ENCODE measurements at places on chromosomes 6 and 20. TPM values are rescaled to one million over a fixed set of nuclear protein-coding genes. Genes with fewer than 3 reads are reported as not detected.

The POM121L2 gene
- not detected for total RNA-seq

The ACSS1 gene
- total RNA-seq: 7.1 TPM

GRCh38 chr6:169172946-169173345 is 80.7 kb downstream of the THBS2 start:
- no peak for DNase-seq

DNA sequence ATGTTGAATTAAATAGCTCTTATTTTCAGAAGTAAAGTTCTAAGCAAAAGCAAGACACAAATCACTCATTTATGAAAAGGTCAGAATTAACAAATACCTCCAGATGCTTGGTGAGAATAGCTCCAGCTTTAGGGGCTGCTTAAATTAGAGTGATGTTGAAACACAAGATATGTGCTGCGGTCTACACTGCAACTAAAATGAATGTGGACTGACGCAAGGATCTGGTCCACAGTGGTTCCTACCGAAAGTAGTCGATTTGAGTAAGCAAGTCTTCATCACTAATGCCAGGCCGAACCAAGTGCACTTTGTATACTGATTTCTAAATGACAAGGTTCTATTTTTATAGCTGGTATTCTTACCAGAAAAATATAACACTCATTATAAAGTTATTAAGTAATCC is 96.3 kb downstream of the PRDM1 start:
- DNase-seq: no peak

DNA sequence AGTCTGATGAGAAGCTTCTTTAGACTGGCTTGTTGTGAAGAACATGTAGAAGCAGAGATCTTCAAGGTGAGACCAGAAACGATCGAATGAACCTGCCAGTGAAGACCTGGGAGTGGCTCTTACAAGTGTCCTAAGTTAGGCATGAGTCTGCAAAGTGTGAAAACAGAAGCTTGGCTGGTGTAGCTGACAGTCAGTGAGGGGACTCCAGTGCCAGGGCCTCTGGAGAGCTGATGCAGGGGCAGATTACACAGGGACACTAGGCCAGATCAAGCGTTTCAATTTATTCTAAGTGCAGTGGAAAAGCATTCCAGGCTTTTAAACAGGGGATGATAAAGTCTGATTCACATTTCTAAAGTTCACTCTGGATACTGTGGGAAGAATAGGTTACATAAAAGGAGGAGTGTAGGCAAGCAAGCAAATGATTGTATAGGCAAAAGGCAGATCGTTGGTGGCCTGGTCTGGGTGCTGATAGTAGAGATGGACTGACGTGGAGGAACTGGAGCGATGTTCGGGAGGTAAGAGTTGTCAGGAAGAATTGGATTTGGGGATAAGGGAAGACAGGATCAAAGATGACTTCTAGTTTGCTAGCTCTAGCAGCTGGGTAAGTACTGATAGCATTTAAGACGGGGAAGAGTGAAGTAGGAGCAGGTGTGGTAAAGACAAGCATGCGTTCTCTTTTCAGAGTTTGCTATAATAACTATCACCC is 133.5 kb downstream of the MAN1A1 start:
- no peak for DNase-seq
